Breast epithelium (tissue), 4 donors: ENCODE measurements at places on chromosomes 2 and 18.
A peak's percentile ranks its signal among the peaks of the same experiment; 100 is the strongest.

GRCh38 chr2:23662941-23663920 is 263.7 kb downstream of the ATAD2B start:
- H3K27ac ChIP-seq, result no peak overlapping the region
- H3K36me3 ChIP-seq, result no peaks in the 10 kb centered on the region
- peak overlapping the region; percentile 30 for H3K4me3 ChIP-seq
- no peaks in the 10 kb centered on the region for H3K4me1 ChIP-seq
- DNase-seq, result no peak

DNA sequence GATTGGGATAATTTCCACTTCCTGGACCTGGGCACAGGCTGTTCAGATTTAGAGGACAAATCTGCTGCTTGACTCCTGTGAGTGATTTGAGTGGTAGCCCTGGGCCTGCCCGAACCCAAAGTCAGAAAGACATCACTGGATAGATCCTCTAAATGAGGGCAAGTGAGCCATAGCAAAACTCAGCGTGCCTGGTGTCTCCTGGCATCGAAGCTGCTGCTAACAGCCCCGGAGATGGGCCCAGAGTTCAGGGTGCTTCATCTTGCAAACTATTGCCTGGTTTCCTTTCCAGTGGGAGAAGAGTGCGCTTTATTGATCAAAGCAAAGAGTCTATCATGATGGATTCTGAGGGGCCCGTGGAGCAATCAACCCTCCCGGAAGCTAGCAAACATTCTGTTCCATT is 153.1 kb upstream of the KLHL29 start:
- no peaks in the 10 kb centered on the region for H3K36me3 ChIP-seq
- no peak overlapping the region for H3K27ac ChIP-seq
- no peak overlapping the region for H3K4me3 ChIP-seq
- H3K4me1 ChIP-seq, result no peaks in the 10 kb centered on the region

GRCh38 chr2:45674035-45674816 is 22.8 kb downstream of the PRKCE start:
- no peaks in the 10 kb centered on the region for H3K36me3 ChIP-seq
- no peaks in the 10 kb centered on the region for H3K4me1 ChIP-seq
- no peak for DNase-seq

GRCh38 chr2:10042301-10043161 is 819 bp upstream of the KLF11 start:
- DNase-seq, result no peak
- peak overlapping the region; percentile 38 for H3K4me3 ChIP-seq
- no peaks in the 10 kb centered on the region for H3K27me3 ChIP-seq

- no peaks in the 10 kb centered on the region for H3K27me3 ChIP-seq
- no peak overlapping the region for H3K27ac ChIP-seq
- no peaks in the 10 kb centered on the region for H3K36me3 ChIP-seq
- no peaks in the 10 kb centered on the region for H3K4me1 ChIP-seq
Measured at GRCh38 chr2:45178854-45179253, 169.6 kb upstream of the SIX2 start.

DNA sequence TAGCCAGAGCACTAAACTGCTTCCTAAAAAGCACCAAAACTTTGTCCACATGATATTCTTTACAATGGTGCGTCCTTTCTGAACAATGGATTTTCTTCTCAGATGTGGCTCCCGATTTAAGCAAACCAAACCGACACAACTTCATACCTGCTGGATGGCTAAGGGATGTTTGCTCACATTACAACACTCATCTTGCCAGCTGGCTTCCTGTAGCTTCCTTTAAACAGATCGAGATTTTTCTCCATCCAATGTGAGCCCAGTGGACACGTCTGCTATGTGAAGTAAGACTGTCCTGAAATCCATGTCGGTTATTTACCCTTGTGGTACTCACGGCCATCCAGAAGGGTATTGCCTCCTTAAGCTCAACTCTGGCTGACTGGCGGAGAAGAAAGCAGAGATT is 126.5 kb downstream of the MAPK4 start:
- no peak overlapping the region for H3K27ac ChIP-seq
- no peak overlapping the region for H3K4me3 ChIP-seq
- H3K36me3 ChIP-seq, result no peaks in the 10 kb centered on the region
- no peaks in the 10 kb centered on the region for H3K27me3 ChIP-seq
